ENCODE measurements at places on chromosomes 1 and 21. TPM values are rescaled to one million over a fixed set of nuclear protein-coding genes. Genes with fewer than 3 reads are reported as not detected.

- H3K27ac ChIP-seq, result no peak overlapping the region
- peaks cover 3% of the 10 kb centered on the region for H3K27me3 ChIP-seq
- no peak overlapping the region for H3K4me3 ChIP-seq
- no peaks in the 10 kb centered on the region for H3K36me3 ChIP-seq
- DNase-seq, result no peak
Observed at GRCh38 chr1:163197022-163197421, 5.7 kb downstream of the RGS5 start.

DNA sequence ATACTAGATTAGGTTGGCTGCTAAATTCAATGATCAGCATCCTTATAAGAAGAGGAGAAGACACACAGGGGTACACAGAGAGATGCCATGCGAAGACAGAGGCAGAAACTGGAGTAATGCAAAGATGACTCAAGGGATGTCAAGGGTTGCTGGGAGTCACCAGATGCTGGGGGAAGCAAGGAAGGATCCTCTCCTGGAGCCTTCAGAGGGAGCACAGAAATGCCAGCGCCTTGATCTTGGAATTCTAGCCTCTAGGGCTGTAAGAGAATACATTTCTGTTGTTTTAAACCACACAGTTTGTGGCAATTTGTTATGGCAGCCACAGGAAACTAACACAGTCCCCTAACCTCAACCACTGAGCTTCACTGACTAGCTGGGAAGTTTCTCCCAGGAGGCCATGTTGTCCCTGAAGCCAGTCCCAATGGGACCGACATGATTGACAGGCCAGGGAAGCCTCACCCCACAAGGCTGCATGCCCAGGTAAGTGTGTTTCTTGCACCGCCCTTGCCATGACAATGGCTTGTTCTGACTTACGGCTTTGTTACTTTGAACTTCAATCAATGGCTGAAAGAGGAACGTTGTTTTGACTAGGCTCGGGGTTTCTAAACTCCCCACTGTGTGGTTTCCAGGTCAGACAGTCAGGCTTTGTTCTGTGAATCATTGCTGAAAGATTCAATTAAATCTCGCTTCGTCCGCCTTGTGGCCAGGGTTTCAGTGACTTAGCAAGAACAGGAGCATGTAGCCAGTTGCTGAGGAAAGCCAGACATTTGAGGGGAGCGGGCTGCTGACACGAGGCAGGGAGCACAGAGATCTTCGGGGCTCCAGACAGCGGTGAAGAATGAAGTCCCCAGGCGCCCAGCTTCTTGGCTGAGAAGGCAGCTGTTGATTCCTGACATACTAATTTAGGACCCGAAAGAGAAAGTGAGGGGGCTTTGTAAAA is 62.3 kb downstream of the RUNX1 start:
- no peaks in the 10 kb centered on the region for H3K36me3 ChIP-seq
- H3K27ac ChIP-seq, result no peak overlapping the region
- peaks cover 55% of the 10 kb centered on the region for H3K27me3 ChIP-seq
- no peak for DNase-seq
- peaks cover 16% of the 10 kb centered on the region for H3K4me1 ChIP-seq

GRCh38 chr1:23544444-23545389 is 13.7 kb upstream of the E2F2 start:
- H3K4me1 ChIP-seq, result peaks cover 33% of the 10 kb centered on the region
- peak; percentile 82 for DNase-seq
- peak overlapping the region; percentile 45 for H3K27ac ChIP-seq
- H3K36me3 ChIP-seq, result no peaks in the 10 kb centered on the region

GRCh38 chr21:39136711-39137110 is 46.5 kb downstream of the PSMG1 start:
- no peaks in the 10 kb centered on the region for H3K36me3 ChIP-seq
- peaks cover 22% of the 10 kb centered on the region for H3K4me1 ChIP-seq
- H3K27me3 ChIP-seq, result peaks cover 5% of the 10 kb centered on the region
- H3K27ac ChIP-seq, result no peak overlapping the region

The TSSK3 gene
- total RNA-seq, result 3.8 TPM

The C8A gene
- 0.64 TPM for total RNA-seq
